ENCODE measurements at places on chromosomes 11 and 22.

DNA sequence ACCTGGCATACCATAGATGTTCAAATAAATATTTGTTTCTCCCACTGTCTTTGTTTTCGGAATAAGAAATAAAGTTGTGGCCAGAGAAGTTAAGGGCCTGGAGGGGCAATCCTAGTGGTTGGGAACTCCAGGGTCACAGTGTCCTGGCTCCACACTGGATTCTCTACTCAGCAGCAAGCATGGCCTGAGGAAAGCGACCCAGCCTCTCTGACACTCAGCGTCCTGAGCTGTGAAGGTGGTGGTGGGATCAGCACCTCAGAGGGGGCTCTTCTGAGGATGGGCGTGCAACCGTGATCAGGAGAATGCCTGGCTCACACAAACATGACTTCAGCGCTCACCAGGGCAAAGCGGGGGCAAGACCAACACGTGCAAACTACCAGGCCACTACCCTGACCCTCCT lies 59.9 kb downstream of the LARGE1 start:
- no peak for DNase-seq

- no peak for DNase-seq
Measured at GRCh38 chr11:44082645-44083044, 12.8 kb upstream of the EXT2 start.

DNA sequence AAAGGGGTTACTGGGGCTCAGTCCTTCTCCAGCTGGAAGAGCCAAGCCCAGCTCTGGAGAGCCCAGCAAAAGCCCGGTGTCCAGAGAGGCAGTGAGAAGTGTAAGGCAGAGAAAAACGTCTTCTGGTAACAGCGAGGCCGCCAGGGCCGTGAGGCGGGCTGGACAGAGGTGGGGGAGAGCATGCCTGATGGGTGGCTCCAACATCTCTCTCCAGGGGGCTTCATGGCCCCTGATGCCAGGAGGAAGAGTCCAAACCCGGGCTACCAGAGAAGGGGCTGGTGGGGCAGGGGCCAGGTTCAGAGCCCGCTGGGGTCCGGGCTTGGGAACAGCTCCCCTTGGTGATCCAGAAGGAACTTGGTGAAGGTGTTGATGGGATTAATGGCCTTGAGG lies 21.7 kb downstream of the ARHGAP1 start:
- no peak for DNase-seq

DNA sequence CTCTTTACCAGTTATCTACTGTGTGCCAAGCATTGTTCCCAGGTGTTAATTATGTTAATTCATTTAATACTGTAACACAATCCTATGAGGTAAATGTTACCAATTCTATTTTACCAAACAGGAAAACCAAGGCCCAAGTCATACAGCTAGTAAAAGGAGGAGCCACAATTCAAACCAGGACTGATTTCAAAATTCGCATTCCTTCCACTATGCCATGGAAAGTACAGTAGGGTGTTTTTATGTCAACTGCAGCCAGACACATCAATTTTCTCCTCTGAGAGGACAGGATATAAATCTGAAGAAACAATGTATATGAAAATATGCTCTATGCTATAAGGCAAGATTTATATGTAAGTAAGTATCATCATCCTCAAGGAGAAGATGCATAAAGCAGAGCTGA lies 104.3 kb downstream of the RPL27A start:
- no peak for DNase-seq

DNA sequence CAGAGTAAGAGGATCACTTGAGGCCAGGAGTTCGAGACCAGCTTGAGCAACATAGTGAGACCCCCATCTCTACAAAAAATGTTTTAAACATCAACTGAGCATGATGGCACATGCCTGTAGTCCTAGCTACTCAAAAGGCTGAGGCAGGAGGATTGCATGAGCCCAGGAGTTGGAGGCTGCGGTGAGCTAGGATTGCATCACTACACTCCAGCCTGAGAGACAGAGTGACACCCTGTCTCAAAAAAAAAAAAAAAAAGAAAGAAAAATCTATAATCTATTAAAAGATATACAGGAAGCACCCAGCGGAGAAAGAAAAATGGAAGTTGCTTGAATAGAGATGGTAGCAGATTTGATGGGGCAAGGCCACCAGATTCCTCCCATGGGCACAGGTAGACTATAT lies 61.8 kb downstream of the FAM83F start:
- no peak for DNase-seq

DNA sequence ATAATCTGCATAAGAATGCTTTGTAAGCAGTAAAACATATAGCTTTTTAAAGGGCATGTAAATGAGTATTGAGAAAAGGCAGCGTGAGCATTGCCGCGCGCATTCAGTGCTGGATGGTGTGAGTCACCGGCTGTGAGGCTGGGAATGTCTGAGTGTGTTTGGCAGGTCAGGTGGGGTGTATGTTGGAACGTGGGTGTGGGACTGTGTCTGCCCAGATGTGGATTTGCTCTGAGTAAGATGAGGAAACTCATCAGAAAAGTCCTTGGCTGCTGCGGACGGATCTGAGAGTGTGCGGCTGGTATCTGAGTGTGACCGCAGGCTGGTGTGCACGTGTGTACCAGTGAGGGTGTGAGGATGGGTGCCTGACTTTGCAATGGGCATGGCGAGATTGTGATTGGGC lies 66.2 kb upstream of the NECTIN1 start:
- peak; percentile 92 for DNase-seq

DNA sequence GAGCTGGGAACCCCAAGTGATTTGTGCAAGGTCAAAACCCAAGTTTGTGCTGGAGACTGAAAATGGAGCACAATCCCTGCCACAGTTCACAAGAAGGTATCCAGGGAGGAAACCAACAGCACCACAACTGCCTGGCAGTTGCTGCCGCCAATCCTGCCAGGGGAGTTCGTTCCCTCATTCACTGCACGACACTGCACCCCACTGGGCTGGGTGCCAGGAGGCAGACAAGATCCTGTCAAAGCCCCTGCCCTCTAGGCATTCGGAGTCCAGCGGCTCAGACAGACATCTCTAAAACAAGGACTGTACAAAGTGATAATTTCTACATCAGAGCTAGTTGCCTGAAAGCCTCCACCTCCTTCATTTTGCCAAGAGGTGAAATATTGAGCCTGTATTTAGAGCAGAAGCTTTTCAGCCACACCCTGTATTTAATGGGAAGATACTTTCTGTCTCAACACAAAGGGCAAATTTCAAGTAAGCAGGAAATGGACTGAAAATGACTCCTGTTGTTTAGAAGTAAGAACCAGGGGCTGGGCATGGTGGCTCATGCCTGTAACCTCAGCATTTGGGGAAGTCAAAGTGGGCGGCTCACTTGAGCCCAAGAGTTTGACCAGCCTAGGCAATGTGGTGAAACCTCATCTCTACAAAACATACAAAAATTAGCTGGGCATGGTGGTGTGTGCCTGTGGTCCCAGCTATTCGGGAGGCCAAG lies 277.4 kb upstream of the NARS2 start:
- no peak for DNase-seq

GRCh38 chr11:86760577-86760976 lies 39.8 kb upstream of the PRSS23 start:
- DNase-seq = no peak

DNA sequence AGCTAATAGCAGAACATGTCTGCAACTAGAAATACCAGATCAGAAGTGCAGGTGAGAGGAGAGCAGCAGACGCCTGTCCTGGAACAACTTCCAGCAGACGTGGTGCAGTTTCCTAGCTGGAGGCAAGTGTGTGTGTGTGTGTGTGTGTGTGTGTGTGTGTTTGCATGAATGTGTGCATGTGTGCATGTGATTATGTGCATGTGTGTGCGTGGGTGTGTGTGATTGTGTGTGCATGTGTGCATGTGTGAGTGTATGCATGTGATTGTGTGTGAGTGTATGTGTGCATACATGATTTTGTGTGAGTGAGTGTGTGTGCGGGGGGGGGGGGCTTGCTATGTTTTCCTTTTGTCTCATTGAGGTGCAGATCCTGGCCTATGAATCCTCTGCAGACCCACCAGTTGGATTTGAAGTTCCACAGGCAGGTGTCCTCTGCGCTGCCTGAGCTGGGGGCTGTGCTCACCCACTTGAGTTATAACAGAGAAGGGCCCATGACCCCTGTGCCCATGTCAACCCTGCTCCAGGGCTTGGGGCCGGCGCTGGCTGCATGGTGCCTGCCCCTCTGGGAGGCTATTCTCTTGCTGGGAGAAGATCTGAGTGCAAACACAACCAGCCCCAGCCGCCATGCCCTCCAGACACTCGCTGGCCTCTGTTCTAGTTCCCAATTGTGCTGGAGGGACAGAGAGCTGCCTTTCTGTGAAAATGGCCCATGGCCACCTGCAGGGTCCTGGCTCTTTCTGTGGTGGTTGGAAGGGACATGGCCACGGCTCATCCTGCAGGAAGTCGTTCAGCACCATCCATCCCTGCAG lies 821.3 kb downstream of the BRD1 start:
- no peak for DNase-seq

- DNase-seq = no peak
Measured at GRCh38 chr11:64568041-64568571, 22.9 kb upstream of the SLC22A12 start.

All from MG63 (cell line).